Activated CD8-positive, alpha-beta T cell treated with anti-CD3 and anti-CD28 coated beads for 36 hours (primary cell): ENCODE measurements at places on chromosomes 7 and 10. TPM values are rescaled to one million over a fixed set of nuclear protein-coding genes. Genes with fewer than 3 reads are reported as not detected.

DNA sequence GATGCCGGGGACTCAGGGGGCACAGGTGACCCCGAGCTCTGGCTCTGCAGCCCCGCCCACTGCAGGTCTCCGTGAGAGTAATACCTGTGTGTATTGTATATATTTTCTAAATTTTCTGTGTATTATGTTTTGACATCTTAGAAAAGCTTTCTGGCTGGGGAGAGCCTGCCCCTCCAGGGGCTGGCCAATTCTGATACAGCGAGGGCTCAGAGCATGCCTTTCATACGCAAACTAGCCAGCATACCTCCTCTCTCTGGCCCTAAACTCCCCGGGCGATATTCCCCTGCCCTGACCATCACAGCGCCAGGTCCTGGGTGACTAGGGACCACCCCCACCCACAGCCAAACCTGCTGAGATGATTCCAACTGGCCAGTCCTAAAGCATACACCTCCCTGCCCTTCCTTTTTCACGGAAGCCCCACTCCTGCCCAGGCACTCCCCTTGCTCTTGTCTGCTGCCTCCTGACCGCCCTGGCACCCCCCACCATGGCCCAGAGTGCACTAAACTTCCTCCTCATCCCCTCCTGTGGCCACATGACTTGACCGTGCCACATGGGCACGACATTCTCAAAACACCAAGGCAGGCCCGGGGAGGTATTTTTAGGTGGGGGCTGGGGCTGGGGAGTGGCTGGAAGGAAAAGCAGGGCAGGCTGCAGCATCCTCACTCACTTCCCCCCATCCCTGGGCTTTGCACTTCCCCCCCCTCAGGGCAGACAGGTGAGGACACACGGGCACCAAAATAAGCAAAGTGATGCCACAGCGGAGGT lies 61.5 kb downstream of the INSIG1 start:
- no peak overlapping the region for H3K4me3 ChIP-seq
- no peak for DNase-seq
- peaks cover 37% of the 10 kb centered on the region for H3K27me3 ChIP-seq

- DNase-seq = peak; percentile 50
- no peaks in the 10 kb centered on the region for H3K36me3 ChIP-seq
- peaks cover 15% of the 10 kb centered on the region for H3K4me1 ChIP-seq
- peaks cover 14% of the 10 kb centered on the region for H3K27me3 ChIP-seq
- no peak overlapping the region for H3K27ac ChIP-seq
Measured at GRCh38 chr7:128427289-128427891, 17.6 kb upstream of the IMPDH1 start.

DNA sequence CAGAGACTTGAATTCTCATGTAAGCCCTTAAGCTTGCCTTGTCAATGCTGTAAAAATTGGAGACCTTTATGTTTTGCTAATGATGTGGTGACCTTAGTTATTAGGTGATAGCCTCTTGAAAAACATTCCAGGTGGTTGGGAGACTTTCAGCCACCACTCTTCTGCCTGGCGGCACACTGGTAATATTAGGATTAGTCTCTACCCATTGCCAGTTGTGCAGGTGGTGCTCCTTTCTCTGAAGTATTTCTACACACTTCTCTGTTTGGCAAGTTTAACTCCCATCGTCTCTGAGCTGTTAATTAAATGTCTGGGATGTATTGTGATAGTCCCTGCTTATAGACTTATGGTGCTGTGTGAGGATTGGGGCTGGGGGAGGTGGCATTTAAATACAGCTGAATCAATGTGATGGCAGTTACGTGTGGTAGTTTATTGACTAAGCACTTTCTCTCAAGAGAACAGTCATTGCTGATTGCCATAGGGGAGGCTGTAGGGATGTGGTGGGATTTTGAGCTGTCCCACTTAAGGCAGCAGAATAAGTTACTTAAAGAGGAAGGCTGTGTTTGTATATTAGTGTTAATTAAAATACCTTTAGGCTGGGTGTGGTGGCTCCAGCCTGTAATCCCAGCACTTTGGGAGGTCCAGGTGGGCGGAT lies 61.7 kb downstream of the DAGLB start:
- H3K36me3 ChIP-seq = peaks cover 29% of the 10 kb centered on the region
- DNase-seq = no peak
- H3K27ac ChIP-seq = peak overlapping the region; percentile 68
- H3K4me3 ChIP-seq = no peak overlapping the region
- peaks cover 49% of the 10 kb centered on the region for H3K4me1 ChIP-seq

DNA sequence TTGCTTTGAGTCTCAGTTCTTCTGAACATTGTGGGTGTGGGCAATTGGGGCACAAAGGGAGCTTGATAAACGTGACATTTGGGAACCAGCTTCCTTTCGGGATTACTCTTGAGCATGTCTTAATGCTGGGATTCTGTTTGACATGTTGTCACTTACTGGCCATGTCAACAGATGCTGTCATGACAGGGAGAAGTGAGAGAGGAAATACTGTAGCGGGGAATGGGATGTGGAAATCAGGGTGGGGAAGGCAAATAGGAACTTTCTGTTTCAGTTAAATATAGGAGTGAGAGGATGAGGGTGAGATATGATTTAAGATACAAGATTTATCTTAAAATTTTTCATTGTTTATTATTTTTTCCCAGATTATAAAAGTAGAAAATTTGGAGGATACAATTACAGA lies 83.9 kb downstream of the SEC23IP start:
- peaks cover 14% of the 10 kb centered on the region for H3K27me3 ChIP-seq
- H3K27ac ChIP-seq = no peak overlapping the region
- H3K36me3 ChIP-seq = no peaks in the 10 kb centered on the region
- H3K4me3 ChIP-seq = no peak overlapping the region

DNA sequence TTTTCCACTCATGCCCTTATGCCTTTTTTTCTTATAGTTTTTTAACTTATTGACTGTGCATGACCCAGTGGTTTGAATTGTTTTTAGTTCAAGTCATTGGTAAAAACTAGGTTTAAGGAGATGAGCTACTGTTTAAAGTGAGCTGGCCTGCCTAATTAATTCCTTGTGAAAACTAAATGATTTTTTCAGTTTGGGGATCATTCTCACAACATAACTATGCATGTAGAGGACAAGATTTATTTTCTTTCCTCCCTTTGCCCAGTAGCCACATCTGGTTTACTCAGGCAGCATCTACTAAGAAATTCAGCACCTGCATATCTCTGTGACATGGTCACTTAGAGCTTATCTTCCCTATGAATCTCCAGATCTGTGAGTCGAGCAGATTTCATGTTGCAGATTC lies 1.7 kb downstream of the ADO start:
- peak overlapping the region; percentile 91 for H3K27ac ChIP-seq
- H3K27me3 ChIP-seq = no peaks in the 10 kb centered on the region
- H3K36me3 ChIP-seq = peaks cover 52% of the 10 kb centered on the region
- H3K4me1 ChIP-seq = peaks cover 52% of the 10 kb centered on the region
- H3K4me3 ChIP-seq = peak overlapping the region; percentile 84
- no peak for DNase-seq

GRCh38 chr7:24722386-24723177 lies 34.7 kb downstream of the GSDME start:
- DNase-seq = no peak
- H3K27ac ChIP-seq = no peak overlapping the region
- peaks cover 8% of the 10 kb centered on the region for H3K4me1 ChIP-seq
- H3K36me3 ChIP-seq = no peaks in the 10 kb centered on the region

- no peak for DNase-seq
- H3K4me3 ChIP-seq = no peak overlapping the region
- no peaks in the 10 kb centered on the region for H3K36me3 ChIP-seq
- H3K4me1 ChIP-seq = no peaks in the 10 kb centered on the region
- no peak overlapping the region for H3K27ac ChIP-seq
Measured at GRCh38 chr10:49132362-49132737, 1.5 kb downstream of the FAM170B start.

GRCh38 chr10:68861253-68861652 lies 33.9 kb downstream of the STOX1 start:
- peaks cover 3% of the 10 kb centered on the region for H3K36me3 ChIP-seq
- no peaks in the 10 kb centered on the region for H3K27me3 ChIP-seq
- DNase-seq = no peak

DNA sequence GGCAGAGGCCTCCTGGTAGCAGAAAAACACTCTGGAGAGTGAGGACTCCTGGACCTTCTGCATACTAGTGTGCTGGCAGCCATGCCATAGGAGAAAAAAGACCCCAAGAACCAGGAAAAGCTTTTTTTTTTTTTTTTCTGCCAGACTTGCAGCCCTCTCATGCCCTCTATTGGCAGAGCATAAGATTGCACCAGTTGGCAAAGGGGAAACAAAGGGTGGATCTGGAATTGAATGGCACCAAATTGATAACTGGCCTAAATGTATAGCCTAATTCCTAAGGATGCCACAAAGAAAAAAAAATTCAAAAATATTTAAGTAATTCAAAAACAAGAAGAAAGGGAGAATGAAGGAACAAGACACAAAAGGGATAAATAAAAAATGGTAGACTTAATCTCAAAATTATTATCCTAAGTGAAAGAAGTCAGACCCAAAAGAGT lies 112.5 kb upstream of the GHITM start:
- H3K4me1 ChIP-seq = no peaks in the 10 kb centered on the region
- H3K27ac ChIP-seq = no peak overlapping the region
- DNase-seq = peak; percentile 30
- H3K27me3 ChIP-seq = no peaks in the 10 kb centered on the region
- H3K4me3 ChIP-seq = no peak overlapping the region

- no peaks in the 10 kb centered on the region for H3K4me1 ChIP-seq
- no peaks in the 10 kb centered on the region for H3K27me3 ChIP-seq
- DNase-seq = no peak
- no peak overlapping the region for H3K27ac ChIP-seq
- H3K4me3 ChIP-seq = no peak overlapping the region
Measured at GRCh38 chr7:124009321-124009720, 23.5 kb downstream of the TMEM229A start.

- H3K4me3 ChIP-seq = peak overlapping the region; percentile 71
- no peak for DNase-seq
- H3K36me3 ChIP-seq = no peaks in the 10 kb centered on the region
- peaks cover 11% of the 10 kb centered on the region for H3K27me3 ChIP-seq
- peak overlapping the region; percentile 79 for H3K27ac ChIP-seq
- H3K4me1 ChIP-seq = peaks cover 27% of the 10 kb centered on the region
Measured at GRCh38 chr7:25893436-25893835, 258.6 kb upstream of the NFE2L3 start.

- H3K27ac ChIP-seq = no peak overlapping the region
- H3K27me3 ChIP-seq = no peaks in the 10 kb centered on the region
- no peak overlapping the region for H3K4me3 ChIP-seq
- H3K36me3 ChIP-seq = no peaks in the 10 kb centered on the region
- DNase-seq = no peak
- no peaks in the 10 kb centered on the region for H3K4me1 ChIP-seq
Measured at GRCh38 chr7:73988197-73988596, 39.8 kb upstream of the ELN start.

The SH2D4B gene
- 0.20 TPM for total RNA-seq

The PMPCB gene
- total RNA-seq = 89.3 TPM

The ZNF746 gene
- total RNA-seq = 13.0 TPM

The SLC29A4 gene
- 2.5 TPM for total RNA-seq
